ENCODE measurements at places on chromosomes 13 and 19.

GRCh38 chr19:15776991-15777970, 10.2 kb upstream of the OR10H5 start:
- no peak for DNase-seq

- no peak for DNase-seq
Observed at GRCh38 chr13:50700664-50701305, 142.7 kb downstream of the DLEU7 start.

GRCh38 chr13:97228850-97229521, 6.9 kb downstream of the MBNL2 start:
- DNase-seq: no peak

- DNase-seq: no peak
Observed at GRCh38 chr13:111519041-111519440, 198.6 kb downstream of the TEX29 start.

GRCh38 chr19:5078182-5078581, 109.3 kb downstream of the KDM4B start:
- DNase-seq: no peak

DNA sequence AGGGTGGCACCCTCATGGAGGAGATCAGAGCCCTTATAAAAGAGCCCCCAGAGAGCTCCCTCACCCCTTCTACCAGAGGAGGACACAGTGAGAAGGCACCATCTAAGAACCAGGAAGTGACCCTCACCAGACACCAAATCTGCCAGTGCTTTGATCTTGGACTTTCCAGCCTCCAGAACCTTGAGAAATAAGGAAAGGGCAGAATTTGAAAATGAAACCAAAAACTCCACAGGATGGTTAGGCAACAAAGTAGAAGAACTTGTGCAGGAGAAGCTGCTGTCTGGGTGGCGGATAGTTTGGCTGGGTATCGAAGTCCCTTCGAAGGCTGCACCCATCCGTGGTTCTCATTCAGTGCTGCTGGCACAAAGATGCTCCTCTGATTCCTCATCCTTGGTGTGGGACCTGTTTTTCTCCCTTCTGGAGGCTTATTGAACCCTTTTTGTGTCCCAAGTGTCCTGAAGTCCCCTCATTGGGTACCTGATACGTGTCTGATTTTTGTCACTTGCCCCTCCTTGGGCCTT, 130.8 kb downstream of the KDM4B start:
- peak; percentile 66 for DNase-seq

GRCh38 chr13:33289966-33290365, 4.4 kb upstream of the STARD13 start:
- DNase-seq: no peak

DNA sequence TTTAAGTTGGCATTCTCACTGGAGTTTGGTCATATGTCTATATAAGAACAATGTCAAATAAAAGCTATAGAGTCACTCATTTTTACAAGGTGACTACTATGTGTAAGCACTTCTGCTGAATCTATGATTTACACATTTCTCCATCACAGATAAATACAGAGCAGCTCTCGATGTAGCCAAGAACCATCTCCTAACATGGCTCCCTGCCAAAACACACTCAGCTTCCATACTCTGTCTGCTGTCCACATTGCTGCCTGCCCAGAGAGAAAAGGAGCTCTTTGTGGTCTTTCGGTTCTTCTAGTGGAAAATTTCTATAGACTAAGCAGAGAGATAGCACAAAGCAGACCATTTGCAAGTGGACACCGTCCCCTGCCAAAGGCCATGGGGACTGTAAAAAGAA, 190.9 kb upstream of the KLF12 start:
- no peak for DNase-seq

DNA sequence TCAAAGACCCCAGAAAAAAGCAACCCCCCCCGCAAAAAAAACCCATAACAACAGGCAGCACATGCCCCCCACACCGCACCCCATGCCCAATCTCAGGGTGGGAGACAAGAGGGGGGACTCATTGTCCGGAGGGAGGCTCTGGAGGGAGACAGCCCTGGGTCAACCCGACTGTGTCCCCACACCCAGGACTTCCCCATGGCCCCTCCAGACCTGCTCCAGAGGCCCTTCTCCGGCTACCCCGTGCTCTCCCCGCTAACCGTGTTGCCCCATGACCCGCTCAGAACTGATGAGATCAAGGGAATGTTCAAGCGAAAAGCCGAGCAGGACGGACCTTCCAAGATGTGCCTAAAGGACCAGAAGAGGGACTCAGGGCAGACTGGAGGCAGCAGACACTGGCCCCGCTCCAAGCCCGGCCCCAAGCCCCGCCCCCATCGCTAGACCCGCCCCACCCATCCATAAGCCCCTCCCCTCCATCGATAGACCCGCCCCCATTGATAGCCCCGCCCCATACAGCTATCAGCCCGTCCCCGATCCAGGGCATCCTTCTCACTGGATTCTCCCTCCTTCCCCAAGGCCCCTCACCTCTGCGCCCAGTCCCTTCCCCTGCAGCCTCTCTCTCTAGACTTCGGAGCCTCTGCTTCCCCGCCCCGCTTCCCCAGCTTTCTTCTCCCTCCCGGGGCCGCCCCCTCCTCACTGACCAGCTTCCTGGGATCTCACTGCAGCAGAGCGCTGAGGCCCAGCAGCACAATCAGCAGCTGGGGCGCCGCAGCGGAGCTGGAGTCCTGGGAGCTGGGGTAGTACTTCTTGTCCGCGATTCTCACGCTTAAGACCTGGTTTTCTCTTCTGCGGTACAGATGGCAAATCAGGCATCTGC, 2.2 kb downstream of the BST2 start:
- peak; percentile 78 for DNase-seq

DNA sequence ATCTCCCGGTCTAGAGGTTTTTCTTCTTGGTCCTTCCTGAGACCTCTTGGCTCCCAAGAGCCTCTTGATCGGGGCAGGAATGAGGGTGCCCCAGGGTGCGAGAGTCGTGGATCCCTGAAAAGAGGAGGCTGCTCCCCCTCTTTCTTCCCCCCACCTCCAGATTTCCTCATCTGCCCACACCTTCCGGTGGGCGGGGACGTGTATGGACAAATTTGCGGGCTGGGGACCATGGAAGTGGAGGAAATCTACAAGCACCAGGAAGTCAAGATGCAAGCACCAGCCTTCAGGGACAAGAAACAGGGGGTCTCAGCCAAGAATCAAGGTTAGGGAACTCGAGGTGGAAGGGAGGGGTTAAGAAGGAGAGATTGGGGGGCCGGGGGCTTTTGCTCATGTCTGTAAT, at the start of gene MCEMP1:
TSS of gene MCEMP1 (plus strand) at position 237 of the 400 bp plus-strand sequence. CDS start at position 268, 31 bp downstream.
- no peak for DNase-seq

DNA sequence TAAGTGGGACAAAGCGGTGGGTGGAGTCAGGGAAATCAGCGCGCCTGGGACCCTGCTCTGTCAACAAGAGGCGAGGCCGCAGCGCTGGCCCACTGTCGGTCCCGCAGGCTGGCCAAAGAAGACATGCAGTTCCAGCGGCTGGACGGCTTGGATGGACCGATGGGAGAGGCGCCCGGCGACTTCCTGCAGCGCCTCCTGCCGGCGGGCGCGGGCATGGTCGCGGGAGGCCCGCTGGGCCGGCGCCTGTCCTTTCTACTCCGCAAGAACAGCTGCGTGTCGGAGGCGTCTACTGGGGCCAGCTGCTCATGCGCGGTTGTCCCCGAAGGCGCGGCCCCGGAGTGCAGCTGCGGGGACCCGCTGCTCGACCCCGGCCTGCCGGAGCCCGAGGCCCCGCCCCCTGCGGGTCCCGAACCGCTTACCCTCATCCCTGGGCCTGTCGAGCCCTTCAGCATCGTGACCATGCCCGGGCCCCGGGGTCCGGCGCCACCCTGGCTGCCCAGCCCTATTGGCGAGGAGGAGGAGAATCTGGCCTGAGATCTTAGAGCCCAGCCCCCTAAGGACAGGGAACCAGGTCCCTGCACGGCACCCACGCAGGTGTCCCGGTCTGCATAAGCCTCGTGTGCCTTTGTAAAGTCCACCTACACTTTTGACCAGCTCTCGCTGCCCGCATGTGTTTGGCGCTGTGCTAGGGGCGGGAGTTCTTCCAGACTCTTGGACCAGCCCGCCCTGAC, 6.1 kb downstream of the BEST2 start:
- peak; percentile 86 for DNase-seq

DNA sequence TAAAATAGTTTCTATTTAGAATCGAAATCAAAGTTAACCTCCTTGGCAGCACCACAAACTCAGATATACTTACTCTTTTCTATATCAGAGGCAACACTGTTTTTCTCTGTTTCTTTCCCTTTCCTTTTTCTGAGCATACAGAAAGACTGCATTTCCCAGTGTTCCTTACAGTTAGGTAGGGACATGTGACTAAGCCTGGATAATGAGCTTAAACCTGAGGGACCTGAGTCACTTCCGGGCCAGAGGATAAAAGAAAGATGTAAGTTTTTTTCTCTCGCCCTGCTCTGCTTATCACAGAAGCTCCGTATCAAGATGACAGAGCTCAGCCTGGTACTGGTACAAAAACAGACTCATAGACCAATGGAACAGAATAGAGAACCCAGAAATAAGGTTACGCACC, 531.9 kb downstream of the KLF12 start:
- DNase-seq: no peak

DNA sequence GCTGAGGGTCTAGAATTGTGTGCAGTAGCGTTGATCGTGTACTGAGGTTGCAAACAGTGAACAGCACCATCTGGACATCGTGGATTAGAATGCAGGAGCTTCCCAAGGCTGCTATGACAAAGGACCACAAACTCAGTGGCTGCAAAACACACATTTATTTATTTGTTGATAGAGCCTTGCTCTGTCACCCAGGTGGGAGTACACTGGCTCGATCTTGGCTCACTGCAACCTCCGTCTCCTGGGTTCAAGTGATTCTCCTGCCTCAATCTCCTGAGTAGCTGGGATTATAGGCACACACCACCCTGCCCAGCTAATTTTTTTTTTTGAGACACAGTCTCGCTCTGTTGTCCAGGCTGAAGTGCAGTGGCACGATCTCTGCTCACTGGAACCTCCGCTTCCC, 2.3 kb upstream of the UHRF1 start:
- DNase-seq: no peak

DNA sequence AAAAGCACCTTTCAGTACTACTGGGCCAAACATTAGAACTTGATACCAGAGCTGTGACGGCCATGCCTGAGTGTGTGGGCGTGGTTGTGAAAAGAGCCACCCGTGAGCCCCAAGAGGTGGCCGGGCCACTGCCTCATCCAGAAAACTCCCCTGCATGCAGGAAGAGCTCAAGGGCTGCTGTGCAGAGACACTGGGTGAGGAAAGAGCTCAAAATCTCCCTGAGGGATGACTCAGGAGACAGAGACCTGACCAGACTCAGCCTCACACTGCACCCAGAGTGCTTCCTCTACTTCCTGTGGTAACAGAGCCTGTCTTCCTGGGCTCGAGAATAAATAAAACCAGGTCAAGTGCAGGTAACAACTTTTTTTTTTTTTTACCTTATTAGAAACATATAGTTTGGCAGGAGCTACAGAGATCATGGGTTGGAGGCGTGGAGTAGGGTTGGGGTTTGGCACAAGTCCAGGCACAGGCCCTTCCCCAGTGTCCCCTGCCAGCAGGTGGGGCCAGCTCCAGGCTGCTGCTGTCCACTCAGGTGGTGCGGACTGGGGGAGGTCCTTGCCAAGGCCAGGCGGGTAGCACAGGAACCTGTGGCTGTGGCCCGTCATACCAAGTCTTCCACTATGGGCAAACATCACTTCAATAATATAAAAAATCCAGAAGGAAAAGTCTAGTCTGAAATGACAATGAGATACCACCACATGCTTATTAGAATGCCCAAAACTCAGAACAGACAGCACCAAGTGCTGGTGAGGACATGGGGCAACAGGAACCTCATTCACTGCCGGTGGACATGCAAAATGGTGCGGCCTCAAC, 25.5 kb downstream of the ELL start:
- peak; percentile 94 for DNase-seq

DNA sequence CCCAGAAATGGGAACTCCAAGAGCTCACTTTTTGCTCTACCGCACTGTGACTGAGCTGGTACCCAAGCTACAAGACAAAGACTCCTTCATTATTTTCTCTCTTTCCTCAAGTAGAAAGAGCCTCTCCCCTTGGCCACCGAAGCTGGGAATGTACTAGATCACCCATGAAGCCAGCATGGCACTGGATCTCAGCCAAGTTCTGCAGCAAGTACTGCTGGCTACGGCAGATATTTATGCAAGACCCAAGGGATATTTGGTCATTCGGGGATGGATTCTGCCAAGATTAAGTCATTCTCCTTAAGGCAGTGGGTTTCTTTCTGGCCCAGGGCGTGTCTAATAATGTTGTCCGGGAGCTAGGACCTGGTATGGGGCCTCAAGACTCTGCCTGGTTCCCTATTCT, 633.5 kb downstream of the SLITRK1 start:
- no peak for DNase-seq

- no peak for DNase-seq
Observed at GRCh38 chr19:13040232-13040947, 45.1 kb downstream of the NFIX start.

- no peak for DNase-seq
Observed at GRCh38 chr19:29273000-29273640, 60.2 kb upstream of the UQCRFS1 start.

GRCh38 chr19:11766597-11767591, at the start of gene ZNF441:
ZNF441 (plus strand) TSS chr19:11767000; CDS start chr19:11767194, 194 bp downstream.
- peak; percentile 97 for DNase-seq

- DNase-seq: no peak
Observed at GRCh38 chr13:51999921-52000320, 11.3 kb downstream of the ATP7B start.

DNA sequence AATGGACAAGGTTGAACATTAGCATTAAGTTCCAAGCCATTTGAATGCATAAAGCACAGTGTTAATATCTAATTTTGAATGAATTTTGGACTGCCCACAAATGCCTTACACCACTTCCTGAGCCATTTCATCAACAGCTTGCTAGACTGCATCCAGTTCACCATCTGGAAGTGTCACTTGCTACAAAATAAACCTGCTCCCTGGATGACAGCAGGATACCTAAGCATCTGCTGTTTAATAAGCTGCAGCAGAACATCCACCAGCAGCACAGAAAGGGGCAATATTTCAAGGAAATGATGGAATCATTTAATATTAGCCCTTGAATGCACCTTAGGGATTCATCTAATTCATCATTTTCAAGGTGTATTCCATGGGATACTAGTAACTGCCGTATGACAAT, 76.6 kb upstream of the PCDH9 start:
- DNase-seq: no peak

- DNase-seq: no peak
Observed at GRCh38 chr13:70311191-70311590, 202.9 kb upstream of the KLHL1 start.

GRCh38 chr13:29934531-29935308, 84.3 kb upstream of the UBL3 start:
- DNase-seq: no peak

GRCh38 chr19:571566-571974, 826 bp upstream of the BSG start:
- peak; percentile 9 for DNase-seq
